GM12865 (cell line): ENCODE measurements at places on chromosomes 3 and 15.

DNA sequence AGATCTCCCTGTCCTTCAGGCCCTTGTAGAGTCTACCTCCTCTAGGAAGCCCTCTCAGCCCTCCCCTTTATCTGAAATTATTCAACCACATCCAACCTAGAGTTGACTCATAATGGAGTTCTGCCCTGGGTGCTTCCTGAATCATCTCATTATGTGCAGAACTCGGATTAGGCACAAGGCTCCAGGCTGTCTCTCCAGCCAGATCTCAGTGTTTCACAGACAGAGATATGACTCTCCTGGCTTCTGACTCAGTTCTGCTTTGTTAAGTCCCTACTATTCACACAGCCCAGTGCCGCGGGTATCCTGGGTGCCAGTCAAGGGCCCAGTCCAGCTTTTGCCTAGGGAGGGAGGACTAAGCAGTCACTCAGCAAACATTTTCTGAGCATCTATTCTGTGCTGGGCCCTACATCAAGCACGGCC lies 9.3 kb downstream of the STRA6 start:
- peak; percentile 61 for DNase-seq

- DNase-seq = peak; percentile 73
Observed at GRCh38 chr3:187748050-187748481, 2.8 kb upstream of the BCL6 start.

DNA sequence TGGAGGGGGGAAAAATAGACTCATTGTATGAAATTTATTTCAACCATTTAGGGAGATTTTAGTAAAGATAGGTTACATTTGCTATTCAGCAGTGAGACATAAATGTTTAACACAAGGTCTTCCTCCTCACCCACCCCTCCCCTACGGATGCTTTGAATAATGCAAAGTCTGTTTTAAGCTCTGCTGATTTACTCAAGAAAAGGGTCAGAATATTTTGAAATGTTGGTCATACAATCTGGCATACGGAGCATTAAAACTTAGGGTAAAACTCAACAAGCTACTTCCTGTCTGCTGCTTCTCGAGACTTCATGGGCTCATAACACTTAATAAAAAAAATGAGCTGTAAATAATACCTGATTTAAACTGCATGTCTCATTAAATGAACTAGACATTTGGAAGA lies 156.3 kb downstream of the WNT5A start:
- DNase-seq = no peak

GRCh38 chr3:194777729-194778128 lies 92.0 kb downstream of the FAM43A start:
- no peak for DNase-seq

GRCh38 chr15:76674883-76675282 lies 230.3 kb downstream of the SCAPER start:
- no peak for DNase-seq

GRCh38 chr3:194030372-194030771 lies 105.6 kb upstream of the HES1 start:
- no peak for DNase-seq

DNA sequence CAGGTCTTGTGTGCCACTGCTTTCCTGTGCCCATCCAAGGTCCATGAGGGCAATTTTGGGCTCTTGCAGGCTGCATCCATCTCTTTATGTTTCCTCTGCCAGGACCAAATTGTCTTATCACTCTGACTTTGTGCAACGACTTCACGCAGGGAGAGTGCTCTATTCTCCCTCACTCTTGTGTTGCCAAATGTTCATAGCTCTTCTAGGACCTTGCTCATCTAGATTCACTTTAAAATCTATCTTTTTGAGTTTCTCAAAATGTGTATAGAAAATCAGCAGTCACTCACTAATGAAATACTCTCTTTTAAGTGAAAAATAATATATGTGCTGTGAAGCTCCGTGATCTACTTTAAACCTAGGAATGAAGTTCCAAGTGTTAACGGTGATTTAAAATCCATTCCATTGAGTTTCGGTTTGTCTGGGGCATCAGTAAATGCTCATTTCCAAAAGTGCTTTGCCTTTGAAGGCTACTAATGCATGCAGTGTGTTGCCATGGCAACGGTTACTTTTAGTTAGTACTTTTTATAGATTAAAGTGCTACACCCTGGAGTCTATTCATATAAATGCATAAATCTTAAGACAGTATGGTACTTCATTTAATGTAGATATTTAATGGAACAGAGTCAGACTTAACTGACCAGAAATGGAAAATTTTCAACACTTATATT lies 46.6 kb upstream of the GOLGA8J start:
- no peak for DNase-seq

- no peak for DNase-seq
Observed at GRCh38 chr3:140443073-140443472, 234.8 kb upstream of the TRIM42 start.

- DNase-seq = no peak
Observed at GRCh38 chr15:35281515-35281914, 196.4 kb upstream of the NANOGP8 start.

- no peak for DNase-seq
Observed at GRCh38 chr15:63369781-63370180, 11.9 kb downstream of the CA12 start.

DNA sequence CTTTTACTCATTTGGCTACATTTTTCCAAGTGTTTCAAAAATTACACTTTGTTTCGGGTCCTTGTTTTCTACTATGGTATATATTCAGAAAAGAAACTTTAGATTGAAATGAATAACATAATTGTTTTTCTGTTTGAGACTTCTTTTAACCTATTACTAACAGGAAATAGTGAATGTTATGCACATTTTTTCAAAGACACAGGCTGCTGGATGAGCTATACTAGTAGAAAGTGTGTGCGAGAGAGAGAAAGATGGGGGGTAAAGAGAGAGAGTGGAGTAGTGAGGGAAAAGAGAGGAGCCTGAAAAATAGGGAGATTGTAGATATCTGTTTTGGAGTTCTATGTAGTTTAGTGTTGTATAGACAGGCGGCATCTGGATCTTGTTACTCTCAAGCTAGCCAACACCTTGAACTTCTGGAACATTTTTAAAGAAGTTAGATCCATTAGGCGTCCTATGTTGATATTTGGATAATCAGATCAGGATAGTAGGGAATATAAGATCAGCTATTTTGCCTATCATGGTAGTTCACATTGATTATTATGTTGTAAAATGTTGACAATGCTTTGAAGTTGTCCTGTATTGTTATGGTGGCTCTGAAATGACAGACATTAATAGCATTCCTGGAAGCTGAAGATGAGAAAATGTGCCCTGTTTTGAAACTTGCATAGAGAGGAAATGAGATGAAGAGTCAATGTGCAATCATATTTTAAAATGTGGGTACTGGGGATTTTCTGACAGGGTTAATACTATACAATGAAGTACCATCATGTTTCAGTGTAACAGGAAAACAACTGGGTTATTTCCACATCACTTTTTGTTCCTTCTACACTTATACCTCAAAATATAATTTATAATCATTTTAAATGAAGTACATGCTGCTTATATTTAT lies 2.6 kb downstream of the RBMS3 start:
- no peak for DNase-seq

DNA sequence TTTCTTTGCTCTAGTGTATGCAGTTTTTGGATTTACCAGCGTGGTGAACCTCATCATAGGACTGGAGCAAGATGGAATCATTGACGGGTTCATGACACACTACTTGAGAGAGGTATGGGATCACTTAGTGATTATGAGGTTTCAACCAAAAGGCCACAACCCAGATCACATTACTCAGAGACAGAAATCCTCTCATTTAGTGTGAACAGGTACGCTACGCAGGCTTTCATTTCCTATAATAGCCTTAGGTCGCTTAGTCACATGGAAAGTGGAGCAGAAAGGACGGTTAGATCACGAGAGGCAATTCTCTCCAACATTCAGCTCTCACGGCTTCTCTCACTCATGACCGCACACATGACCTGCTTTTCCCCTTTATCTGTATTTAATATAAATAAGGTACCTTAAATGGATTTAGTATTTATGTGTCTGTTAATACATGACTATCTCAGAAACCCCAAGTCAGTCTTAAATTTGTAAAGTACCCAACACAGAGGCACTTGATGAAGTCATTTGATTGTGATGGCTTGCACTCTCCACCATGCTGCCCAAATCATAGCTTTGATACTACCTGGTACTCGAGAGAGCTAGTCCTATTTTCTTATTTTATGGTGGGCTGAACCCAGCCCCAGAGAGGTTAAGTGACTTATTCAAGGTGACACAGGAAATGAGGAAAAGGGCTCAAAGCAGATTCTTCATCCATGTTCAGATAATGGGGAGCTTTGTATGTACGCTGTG lies 8.6 kb downstream of the TM6SF1 start:
- peak; percentile 84 for DNase-seq

DNA sequence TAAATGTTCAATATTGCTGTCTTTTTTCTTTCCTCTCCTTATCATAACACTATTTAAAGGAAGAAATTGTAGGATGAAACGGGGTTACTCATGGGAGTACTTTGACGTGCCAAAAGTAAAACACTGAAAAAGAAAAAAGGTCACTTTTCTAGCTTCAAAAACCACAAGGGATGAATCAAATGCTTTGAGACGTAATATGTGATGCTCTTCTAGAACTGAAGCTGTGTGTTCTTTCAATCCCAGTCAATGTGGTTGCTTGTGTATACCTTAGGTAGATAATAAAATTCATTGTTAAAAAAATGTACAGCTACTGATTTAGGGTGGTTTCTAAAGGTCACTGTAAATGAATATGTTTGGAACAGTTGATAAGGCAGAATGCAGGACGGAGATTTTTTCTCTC lies 538.8 kb upstream of the ZNF717 start:
- DNase-seq = no peak

GRCh38 chr15:45023659-45024225 lies 747 bp downstream of the SORD start:
- DNase-seq = no peak

DNA sequence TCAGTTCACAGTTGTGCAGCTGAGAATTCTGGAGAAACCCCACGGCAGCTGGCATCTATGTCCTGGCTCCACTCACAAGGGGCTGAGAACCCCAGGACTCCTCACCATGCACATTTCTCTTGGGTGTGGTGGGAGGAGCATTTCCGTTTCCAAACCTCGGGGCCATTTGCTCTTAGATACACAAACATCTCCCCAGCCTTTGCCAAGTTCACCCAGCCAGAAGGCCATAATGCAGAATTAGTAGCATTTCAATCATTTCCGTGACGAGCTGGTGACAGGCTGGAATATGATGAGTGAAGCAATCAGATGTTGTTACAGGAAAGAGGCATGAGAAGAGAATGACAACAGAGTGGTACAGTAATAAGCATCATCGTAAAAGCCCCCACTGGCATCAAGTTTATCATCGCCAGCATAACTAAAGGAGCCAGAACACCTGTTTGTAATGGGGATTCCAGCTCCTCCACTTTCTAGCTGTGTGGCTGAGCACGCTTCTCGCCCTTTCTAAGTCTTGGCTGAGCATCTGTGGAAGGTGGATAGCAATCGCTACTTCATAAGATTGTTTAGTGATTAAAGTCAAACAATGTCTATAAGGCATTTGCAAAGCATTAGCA lies 82.0 kb downstream of the LIPC start:
- DNase-seq = no peak

DNA sequence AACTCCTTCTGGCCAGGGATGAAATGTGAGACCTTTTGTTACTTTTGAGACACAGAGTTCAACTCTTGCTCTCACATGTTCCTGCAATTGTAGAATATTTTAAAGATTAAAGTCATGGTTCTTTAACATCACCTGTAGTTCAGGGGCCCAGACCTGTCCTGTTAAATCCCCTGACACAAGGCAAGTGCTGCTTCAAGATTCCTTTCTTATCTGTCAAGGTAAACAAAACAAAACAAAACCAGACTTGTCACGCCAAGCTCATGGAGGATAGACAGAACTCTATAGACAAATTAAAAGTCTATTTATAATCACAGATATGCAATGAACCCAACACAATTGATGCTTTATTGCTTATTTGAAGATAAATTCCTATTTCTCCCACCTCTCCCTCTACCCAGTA lies 48.6 kb upstream of the NEDD4 start:
- DNase-seq = no peak

- DNase-seq = no peak
Observed at GRCh38 chr3:14691719-14692118, 16.8 kb downstream of the C3orf20 start.

GRCh38 chr15:55255714-55256113 lies 33.9 kb downstream of the RAB27A start:
- DNase-seq = peak; percentile 41

DNA sequence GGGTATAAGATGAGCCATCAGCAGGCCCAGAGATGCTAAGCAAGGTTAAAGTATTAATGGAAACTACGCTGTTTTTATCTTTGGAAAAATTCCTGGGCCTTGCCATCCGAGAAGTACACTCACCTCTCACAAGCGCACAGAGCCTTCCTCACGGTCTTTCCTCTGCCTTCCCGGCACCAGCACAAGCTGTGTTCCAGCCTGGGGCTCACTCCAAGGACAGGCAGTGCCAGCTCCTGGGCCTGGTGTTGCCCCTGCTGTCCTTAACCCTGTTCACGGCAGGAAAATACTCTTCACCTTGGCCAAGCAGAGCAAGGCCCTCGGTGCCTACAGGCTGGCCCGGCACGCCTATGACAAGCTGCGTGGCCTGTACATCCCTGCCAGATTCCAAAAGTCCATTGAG lies 14.3 kb upstream of the RHO start:
- DNase-seq = no peak

- no peak for DNase-seq
Observed at GRCh38 chr3:31908391-31909097, 72.5 kb downstream of the OSBPL10 start.

DNA sequence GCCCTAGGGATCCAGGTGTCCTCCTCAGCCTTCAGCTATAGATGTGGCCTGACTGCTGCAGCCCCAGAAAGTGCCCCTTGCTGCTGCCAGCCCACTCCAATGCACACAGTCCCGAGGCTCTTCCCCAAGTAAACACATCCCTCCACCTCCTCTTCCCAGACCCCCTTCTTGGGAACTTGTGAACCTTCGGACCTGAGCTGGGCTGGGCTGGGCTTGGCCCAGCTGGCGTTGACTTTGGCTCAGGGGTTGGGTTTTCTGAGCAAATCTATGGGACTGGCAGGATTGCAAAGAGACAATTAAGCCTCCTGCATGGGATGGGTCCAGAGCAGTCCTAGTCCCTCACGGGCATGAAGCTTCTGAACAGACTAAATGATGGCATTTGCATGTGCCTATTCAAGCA lies 14.7 kb downstream of the VIPR1 start:
- no peak for DNase-seq

DNA sequence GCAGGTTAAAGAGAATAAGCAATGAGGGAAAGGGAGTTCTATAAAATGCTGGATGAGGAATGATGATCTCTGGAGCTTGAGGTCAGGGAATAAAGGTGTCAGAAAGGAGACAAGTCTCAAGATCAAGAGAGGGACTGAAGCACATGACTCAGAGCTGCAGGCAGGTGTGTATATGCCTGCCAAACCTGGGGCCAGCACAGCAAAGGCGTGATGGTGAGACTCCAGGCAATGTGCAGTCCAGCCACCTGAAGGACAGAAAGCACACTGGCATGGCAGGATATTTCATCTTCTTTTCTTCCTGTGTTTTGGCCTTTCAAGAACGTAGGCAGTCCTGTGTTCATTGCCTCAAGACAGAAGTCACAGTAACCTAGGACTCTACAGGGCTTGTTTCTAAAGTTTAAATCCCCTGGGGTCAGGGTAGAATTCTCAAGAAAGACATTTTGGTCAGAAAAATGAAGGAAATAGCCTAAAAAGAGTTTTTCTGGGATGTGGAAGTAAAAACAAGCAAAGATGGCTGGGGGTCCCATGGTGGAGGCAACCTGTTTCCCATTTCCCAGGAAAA lies 55.5 kb upstream of the TOPAZ1 start:
- DNase-seq = no peak

GRCh38 chr3:128275316-128276145 lies 122.2 kb downstream of the EEFSEC start:
- no peak for DNase-seq
